NCI-H2029 treated with DMSO at 0.1 percent for 48 hours (cell line): ENCODE measurements at places on chromosomes 16 and 17.

GRCh38 chr16:59045501-59045900, 311.4 kb upstream of the GOT2 start:
- no peak for DNase-seq

- no peak for DNase-seq
Measured at GRCh38 chr17:14744761-14745473, 444.0 kb downstream of the HS3ST3B1 start.

DNA sequence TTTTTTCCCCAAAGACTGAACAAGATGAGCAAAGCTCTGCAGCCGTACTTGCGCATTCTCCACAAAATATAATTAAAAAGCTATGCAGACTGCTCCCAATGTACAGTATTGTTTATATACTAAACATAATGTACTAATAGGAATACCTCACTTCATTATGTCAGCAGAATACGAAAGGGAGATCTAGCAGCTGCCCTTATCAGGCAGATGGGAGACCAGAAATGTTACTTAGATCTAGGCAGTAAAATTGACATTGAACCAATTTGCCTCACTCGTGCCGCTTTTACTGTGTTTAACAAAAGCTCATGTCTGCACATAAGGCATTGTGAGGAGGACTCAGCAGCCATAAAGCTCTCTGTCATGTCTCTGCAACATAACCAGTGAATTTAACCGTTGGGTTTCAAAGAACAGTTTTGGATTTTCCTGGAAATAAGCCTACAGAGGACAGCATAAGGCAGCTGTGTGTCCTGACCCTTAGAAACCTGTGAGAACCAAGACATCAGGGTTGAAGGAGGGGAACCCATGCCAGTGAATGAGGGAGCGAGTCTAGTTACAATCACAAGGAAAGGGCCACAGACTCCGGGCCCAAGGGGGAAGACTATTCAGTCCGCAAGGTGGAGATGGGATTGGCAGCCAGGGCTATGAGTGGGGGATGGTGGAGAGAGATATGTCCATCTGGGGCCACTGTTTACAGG, 71.4 kb downstream of the GNAO1 start:
- no peak for DNase-seq

DNA sequence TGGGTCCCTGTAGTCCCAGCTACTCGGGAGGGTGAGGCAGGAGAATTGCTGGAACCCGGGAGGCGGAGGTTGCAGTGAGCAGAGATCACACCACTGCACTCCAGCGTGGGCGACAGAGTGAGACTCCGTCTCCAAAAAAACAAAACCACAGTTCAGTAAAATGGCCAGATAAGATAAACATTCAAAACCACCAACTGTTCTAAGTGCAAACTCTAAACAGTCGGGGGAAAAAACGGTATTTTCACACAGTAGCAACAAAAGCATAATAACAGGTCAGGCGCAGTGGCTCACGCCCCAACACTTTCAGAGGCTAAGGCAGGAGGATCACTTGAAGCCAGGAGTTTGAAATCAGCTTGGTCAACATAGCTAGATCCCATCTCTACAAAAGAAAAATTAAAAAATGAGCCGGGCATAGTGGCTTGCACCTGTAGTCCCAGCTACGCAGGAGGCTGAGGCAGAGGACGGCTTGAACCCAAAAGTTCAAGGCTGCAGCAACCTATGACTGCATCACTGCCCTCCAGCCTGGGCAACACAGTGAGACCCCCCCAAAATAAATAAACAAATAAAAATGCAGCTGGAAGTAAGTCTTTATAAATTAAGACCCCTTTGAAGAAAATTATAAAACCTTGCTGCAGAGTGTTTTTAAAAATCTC, 10.8 kb upstream of the HASPIN start:
- DNase-seq: no peak

- no peak for DNase-seq
Measured at GRCh38 chr17:35731239-35731916, at the start of gene RASL10B. RASL10B (plus strand) TSS chr17:35731639; CDS start chr17:35735185, 3,546 bp downstream.

DNA sequence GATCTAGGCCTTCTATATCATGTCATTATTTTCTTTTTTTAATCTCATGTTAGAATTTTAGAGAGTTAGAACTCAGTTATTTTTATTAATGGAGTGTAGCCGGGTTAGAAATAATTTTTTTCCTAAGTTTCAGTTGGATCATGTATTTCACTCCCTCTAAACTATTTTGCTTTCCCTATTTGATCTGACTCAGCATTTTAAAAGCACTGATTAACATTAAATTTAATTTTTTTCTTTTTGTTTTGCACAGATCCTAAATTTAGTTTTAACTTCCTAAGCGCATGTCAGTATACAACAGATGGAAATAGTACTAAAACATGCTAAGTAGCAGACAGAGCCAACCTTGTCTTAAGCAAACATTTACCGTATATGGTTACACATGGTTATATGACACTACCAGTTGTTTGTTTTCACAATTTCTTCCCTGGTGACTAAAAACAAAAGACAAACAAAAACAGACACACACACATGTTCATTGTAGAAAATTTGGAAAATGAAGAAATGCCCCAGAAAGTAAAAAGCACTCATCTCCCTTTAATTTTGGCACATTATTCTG, 33.6 kb upstream of the RAB11FIP4 start:
- peak; percentile 43 for DNase-seq

DNA sequence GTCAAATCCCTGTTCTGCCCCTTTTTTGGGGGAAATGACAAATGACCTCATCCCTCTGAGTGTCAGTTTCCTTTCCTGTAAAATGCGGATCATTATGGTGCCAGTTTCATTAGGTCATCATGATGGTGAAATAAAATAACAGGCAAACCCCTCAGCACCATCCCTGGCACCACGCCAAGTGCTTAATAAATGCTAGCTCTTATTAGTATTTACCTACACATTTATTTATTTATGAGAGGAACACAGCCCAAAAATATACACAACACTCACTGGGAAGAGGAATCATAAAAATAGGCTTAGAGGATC, 28.6 kb upstream of the GPRC5B start:
- DNase-seq: no peak

- peak; percentile 79 for DNase-seq
Measured at GRCh38 chr17:50556803-50557202, 3.7 kb upstream of the CACNA1G start.

GRCh38 chr16:47182318-47182717, 38.6 kb upstream of the NETO2 start:
- no peak for DNase-seq

DNA sequence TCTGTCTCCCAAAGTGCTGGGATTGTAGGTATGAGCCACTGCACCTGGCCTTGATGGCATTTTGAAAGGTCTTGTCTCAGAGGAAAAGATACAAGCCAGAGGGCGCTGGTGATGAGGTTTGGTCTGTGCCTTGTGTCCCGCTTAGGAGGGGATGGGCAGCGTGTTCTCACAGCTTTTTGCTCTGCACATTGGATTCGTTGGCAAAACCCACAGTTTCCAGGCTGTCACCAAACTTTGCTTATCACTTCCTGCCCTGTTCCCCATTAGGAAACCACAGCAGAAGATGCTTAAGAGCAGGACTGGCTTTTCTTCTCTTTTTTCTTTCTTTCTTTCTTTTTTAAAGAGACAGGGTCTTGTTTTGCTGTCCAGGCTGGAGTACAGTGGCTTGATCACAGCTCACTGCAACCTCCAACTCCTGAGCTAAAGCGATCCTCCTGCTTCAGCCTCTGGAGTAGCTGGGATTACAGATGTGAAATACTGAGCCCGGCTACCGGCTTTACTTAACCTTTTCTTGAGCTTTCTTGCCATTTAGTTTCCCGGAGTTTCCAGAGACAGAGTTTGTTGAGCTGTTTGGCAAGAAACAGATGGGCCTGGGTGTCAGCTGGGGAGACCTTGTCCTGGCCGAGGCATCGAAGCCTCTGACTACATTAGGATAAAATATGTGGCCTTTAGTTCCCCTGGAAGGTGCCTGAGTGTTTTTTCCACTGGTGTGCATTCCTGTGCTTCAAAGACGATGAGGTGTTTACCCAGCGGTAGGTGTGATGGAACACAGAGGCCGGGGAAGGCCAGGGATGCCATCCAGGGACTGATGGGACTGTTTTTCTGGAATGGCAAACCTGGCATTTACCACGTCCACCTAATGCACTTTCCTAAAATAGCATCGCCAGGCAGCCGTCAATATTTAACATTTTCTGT, 112.9 kb downstream of the ABCC1 start:
- DNase-seq: no peak

DNA sequence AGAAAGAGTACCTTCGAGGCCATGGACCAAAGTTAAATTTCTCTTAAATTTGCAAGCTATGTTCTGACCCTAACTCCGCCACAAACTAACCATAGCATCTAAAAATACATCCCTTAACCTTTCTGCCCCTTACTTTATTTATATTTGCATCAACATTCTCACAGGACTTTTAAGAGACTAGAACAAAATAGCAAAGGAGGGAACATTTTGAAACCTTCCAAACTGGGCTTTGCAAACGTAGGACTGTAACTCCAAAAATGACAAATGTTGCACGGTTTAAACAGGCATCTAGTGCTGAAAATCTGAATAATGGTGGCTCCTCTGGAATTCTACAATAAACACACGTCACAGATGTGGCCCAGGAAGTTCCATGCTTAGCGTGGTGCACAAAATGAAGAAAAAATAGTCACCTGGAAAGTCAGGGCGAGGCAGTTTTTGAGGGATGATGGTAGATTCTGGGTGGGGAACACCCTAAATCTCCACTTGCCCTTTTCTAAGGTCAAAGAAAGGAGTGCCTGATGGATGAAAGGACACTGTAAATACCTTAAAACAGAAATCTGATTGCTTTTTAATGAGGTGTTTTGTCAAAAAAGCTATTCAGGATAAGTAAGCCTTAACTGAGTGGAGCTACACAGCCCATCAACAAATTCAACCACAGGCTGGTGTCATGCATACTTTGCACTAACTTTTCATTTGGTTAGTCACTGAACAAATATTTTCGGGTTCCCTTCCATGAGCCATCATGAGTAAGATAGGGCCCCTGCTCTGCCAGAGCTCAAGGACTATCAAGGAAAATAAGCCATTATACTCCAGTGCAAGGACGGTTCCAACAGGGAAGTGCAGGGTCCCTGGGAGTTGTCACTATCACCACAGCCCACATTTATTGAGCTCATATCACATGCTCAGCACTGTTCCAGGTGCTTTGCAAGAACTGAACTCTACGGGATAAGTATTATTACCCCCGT, 21.2 kb downstream of the ARHGAP17 start:
- no peak for DNase-seq

- no peak for DNase-seq
Measured at GRCh38 chr17:35684055-35684802, 47.2 kb upstream of the RASL10B start.

- DNase-seq: no peak
Measured at GRCh38 chr16:22635357-22635761, 124.7 kb downstream of the NPIPB5 start.

- DNase-seq: no peak
Measured at GRCh38 chr16:24372824-24373223, 116.7 kb downstream of the CACNG3 start.

- DNase-seq: no peak
Measured at GRCh38 chr17:66364508-66364907, 62.1 kb downstream of the PRKCA start.

GRCh38 chr17:63347475-63347874, 98.6 kb downstream of the CYB561 start:
- no peak for DNase-seq

- DNase-seq: no peak
Measured at GRCh38 chr17:81480140-81481072, 32.2 kb downstream of the ACTG1 start.

- DNase-seq: no peak
Measured at GRCh38 chr17:47785538-47786123, 36.0 kb downstream of the OSBPL7 start.

- no peak for DNase-seq
Measured at GRCh38 chr17:68641276-68642117, 40.3 kb upstream of the FAM20A start.

DNA sequence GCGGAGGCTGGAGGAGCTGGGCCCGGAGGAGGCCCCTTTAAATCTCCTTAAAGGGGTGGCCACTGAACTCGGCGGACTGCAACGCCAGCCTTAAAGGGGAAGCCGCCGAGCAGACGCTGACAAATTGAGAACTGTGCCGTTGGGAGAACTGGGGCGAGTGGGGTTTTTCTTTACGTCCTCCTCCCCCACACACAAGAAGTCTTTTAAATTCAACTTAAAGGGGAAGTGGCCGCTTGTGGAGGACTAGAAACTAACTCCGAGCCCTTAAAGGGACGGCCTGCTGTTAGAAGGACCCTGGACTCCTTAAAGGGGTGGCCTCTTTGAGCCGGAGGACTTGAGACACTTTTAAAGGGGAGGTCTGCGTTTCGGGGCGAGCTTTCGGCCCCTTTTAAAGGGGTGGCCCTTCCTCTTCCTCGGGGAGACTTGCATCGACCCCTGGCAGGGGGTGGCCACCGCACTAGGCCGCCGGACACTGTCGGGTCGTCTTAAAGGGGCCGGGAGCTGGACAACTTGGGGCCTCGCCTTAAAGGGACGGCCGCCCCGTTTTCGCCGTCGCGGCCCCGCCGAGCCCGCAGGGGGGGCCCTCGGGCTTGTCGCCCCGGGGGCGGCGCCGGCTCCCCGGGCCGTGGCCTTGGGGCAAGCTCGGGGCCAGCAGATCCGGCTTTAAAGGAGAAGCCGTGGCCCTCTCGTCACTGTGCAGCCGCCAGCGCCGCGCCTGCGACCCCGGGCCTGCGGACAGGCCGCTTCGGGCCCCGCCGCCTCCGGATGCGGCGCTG, 688 bp downstream of the FBRS start:
- DNase-seq: peak; percentile 92

GRCh38 chr17:65742403-65743307, 181.2 kb upstream of the AXIN2 start:
- no peak for DNase-seq

GRCh38 chr17:40457964-40458791, 14.9 kb downstream of the IGFBP4 start:
- no peak for DNase-seq

- no peak for DNase-seq
Measured at GRCh38 chr17:39606434-39607056, 1.2 kb downstream of the NEUROD2 start.

DNA sequence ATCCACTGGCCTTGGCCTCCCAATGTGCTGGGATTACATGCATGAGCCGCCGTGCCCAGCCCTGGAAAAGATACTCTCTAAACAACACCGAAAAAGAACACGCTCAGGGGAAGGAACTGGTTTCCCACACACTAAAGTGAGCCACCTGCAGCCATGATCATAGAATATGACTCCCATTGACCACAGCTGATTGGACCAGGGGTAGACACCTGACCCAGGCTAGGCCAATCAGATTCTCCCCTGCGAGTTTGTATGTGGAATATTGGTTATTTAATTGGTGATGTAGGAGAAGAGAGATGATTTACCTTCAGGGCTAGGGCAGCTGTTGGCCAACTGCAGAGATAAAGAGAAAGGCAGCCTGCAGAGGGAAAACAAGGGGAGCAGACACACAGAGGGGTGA, 9.0 kb upstream of the GGA2 start:
- DNase-seq: no peak
